ENCODE measurements at places on chromosomes 1 and 21.

GRCh38 chr21:44440241-44441040 lies 14.9 kb upstream of the LRRC3 start:
- no peak for DNase-seq

DNA sequence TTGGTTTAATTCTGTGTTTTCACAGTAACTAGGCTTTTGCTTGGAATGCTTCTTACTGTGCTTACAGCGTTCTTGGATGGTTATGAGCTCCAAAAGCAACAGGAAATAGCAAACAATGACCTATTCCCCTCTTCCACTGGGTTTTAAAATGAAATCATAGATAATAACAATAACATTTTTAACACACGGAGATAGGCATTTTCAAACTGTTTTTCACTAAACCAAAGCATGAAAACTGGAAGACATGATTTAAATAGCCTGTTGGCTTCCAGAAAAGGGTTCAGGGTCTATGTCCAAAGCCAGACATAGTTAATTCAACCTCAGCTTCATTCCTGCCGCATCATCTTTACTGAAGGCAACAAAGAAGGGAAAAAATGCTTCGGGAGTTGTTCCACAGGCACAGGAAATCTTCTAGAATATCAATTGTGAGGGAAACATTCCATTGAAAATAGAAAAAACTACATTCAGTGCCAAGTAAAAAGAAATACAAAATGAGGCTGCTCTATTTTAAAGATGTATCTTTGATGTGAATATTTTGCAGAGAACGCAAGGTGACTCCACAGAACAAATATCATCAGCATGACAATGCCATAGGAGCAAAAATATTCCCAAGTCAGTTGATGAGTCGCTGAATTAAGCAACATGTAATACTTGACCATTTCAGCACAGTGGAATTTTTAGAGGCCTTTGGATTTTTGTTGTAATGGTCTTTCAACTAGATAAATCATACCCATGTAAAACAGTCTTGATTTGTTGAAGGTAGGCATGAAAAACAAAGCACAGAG lies 80.7 kb downstream of the NID1 start:
- no peak for DNase-seq

GRCh38 chr1:19178734-19179398 lies 31.2 kb downstream of the UBR4 start:
- no peak for DNase-seq

DNA sequence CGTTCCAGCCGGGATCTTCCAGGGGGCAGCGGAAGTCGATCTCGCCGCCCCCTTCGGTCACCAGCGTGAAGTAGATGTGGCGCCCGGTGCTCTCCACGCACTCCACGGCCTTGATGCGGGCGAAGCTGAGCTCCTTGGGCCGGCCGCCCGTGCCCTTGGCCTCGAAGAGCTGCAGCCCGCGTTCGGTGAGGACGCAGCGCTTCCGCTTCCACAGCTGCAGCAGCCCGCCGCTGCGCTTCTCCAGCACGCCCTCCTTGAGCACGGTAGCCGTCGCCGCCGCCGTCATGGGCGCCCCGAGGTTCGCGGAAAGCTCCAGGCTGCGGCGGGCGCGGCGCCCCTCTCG lies 516 bp downstream of the PHLDA3 start:
- no peak for DNase-seq

DNA sequence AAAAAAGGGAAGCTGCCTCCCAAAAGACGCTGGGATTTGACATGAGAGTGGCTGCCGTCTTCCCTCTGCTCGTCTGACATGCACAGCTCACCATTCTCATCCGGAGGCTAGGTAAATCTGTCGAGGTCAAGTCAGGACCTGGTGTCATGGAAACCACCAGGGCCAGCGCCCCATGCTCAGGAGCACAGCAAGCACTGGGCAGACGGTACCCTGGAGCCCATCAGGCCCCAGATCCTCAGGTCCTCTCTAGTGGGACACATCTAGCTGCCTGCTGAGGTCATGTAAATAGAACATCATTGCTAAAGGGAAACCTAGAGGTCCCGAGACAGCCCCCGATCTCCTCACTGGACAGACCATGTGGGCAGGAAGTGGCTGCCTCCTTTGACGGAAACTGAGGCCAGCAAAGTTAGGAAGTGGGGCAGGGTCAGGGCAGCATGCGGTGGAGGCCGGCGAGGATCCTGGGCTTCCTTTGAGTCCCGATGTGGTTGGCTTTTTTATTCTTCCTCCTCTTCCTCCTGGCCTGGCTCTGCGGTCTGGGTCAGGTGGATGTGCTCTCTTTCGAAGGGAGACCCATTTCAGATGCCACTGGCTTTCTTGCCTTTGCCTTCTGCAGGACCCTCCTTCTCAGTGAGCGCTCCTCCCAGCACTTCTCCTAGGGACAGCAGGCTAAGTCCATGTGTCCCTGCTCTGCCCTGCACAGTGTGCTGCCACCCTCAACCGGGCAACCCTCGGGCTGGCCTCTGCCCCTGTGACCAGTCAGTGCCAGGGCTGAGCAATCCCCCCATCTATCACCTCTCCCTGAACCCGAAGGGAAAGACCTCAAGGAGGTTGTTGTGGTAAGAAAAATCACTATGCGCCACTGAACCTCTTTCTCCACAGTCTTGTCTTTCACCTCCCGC lies 5.9 kb downstream of the AGT start:
- DNase-seq, result no peak

DNA sequence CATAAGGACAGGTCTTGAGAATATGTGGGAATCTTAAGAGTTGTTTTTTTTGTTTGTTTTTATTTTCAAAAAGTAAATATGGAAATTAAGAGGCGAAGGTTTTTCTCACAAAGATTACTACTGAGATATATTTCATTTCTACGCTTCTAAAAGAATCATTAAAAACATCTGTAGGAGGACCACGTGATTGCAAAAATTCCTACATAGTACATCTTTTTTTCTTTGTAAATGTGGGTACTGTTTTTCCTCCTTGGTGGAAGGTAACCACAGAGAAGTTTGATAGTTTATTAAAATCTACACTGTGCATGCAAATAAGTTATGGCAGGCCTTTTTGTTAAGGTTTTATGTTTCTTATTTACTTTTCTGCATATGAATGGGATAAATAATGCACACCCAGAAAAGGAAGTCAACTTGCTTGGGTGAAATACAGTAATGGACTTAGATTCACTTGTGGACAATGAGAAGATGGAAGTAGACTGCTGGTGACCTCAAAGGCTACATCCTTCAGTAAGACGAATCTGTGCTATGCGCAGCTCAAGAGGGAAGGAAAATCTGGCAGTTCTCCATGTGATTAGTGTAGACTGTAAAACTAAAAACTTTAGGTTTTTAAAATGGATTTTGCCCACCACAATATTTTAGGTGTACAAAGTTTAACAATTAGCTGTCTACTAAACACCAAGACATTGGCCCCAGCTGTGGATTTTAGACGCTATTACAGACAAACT lies 2.0 kb downstream of the AK5 start:
- no peak for DNase-seq

- DNase-seq, result no peak
Observed at GRCh38 chr1:157969697-157970485, 23.6 kb upstream of the KIRREL1 start.

DNA sequence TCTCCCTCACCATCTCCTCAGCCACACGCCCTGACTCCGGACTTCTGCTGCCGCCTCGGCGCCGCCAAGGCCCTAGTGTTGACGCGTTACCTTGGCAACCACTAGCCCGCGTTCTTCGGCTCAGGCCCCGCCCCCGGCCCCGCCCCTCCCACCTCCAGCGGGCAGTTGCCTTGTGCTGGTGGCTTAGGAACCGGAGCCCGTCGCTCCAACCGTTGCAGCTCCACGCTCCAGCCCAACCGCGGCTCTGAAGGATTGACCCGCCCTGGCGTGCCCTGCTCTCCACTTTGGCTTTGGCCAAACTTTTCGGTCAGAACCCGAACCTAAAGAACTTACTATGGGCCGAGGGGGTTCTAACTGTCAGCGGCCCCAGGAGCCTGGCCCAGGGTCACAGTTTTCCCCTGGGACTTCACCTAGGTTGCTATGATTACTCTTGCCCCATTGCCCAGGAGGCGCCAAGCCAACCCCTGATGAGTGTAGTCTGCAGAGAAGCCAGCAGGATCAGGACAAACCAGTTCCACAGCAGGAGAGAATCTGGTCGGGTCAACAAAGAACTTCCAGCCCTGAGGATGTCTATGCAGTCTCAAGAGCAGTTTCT lies at the start of gene CFAP45:
TSS of gene CFAP45 (minus strand) at position 80 of the 595 bp plus-strand sequence. CDS start at position 13, 67 bp downstream.
- no peak for DNase-seq

DNA sequence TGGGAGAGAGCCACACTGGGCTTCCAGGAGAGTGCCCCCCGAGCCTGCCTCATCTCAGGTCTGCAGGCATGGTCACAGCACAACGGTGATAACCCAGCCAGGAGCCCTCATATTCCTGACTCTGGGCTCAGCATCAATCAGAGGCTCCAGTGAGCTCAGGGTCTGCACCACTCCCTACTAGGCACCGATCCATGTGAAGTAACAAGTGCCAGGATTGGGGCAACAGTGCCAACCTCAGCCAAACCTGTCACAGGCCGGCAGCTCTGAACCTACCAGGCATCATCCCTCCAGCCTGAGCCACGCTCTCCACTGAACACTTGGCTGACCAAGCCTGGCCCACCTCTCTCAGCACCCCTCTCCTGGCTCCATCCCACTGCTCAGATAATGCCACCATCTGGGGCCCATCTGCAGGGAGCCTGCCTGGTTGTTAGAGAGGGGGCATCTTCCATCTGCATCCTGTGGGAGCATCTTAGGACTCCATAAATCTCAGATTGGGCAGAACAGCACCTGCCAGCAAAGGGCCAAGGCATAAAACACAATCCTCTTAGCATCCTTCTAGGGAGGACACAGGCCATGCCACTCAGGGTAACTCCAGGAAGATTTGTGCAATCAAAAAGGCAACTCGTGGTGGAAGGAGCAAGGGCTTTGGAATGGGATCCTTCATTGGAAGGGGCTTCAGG lies 213.7 kb upstream of the CSF3R start:
- DNase-seq, result no peak

- DNase-seq, result no peak
Observed at GRCh38 chr1:98398092-98398491, 263.4 kb upstream of the SNX7 start.

DNA sequence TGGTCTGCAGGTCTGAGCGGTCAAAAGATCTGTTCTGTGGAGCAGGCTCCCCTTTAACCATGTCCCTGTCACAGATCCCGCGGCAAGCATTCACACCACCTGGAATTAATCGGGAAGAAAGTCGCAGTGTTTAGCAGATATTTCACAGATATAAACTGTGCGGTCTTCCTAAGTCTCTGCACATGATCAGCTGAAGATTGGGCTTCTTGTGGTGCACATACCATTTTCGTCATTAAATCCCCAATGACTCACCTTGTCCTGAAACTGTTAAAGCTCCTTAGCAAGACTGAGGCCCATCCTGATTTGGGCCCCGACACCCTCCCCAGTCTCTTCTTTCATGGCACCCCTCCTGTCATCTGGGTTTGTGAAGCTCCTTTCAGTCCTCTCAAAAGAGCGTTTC lies 158.8 kb downstream of the KIF26B start:
- no peak for DNase-seq

DNA sequence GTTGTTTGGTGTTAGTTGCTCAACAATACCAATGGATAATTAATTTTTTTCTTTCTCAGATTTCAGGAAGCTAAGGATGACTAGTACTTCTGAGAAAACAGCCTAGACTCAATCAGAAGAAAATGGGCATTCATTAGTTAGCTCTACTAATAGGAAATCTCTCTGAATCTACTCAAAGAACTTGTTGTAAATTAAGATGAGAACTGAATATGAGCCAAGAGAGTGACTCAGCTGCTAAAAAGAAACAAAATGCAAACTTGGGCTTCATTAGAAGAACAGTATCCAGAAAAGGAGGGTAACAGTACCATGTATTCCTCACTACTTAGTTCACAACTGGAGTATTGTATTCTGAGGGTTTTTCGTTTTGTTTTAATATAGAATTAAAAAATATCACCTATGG lies 12.5 kb downstream of the FOXJ3 start:
- DNase-seq, result no peak

DNA sequence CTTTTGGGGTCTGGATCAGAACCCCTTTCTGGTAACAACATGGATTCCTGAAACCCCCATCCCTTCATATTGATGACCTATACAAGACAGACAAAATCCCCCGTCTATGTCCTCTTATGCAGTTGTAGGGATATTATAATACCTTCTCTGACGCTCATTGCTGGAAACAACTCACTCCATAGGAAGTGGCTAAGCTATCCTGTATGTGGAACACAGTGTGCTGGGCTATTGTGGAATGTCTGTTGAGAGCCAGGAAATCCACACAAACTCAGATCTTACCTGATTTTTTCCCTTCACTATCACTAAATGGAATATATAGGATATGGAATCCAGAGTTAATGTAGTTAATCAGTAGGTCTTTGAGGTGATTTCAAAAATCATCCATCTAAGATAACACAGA lies 17.7 kb upstream of the PIK3R3 start:
- no peak for DNase-seq

DNA sequence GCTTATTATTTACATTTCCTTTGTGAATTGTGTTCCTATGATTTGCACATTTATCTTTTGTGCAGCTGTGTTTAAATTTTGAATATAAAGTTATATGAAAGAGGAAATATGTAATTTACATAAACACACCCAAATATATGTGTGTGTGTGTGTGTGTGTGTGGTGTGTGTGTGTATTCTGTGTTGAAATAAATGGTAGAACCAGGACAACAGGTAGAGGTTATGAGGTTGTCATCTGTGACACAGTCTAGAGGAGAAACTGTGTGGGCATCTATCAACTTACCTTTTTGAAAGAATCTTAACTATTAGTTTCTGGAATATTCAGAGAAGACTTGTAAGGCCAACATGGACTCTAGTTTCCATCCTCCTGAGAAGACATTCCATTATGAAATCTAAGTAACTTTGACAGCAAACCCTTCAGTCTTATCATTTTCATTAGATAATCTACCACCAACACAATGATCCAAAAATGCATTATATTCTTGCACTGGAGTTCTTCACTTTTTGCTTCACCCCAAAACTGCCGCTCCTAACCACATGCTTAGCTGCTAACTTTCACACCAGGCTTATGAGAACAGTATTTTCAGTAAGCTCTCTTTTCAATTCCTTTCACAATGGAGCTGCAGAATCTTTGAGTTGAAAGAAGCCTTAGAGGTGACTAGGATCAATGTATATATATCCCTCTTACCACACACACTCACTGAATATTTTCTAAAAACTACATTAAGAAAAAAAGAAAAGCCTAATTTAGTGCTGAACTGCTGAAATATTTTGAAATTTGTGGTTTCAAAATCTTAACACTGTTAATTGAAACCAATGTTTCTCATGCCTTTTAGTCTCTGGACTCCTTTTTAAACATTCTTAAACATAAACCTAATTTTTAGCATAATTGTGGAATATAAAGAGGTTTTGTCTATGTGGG lies 21.8 kb downstream of the PTPRC start:
- no peak for DNase-seq

DNA sequence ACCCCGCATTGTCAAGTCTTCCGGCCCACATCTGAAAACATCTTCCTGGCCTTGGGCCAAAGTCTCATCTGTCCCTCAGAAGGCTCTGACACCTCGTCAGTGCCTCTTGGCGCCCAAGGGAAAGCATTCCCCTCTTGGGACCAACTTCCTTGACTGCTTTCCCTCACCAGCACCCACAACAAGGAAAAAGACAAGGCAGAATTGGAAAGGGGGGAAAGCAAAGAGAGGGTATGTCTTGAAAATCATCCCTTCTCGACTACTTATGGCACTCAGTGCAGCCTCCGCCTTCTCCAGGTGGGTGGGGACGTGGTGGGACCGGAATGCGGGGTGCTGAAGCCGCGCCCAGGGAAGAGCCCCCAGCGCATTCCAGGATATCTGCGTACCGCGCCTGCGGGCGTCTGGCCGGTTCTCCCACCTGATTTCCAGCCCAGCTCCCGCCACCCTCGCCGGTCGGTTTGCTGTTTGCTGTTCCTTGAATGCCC lies 554 bp upstream of the SLC39A1 start:
- DNase-seq, result no peak
